Stimulated activated CD8-positive, alpha-beta memory T cell treated with anti-CD3 and anti-CD28 coated beads, Interleukin-4, amount 100 ng/mL, for 1 hour (primary cell): ENCODE measurements at places on chromosomes 2 and 18.

DNA sequence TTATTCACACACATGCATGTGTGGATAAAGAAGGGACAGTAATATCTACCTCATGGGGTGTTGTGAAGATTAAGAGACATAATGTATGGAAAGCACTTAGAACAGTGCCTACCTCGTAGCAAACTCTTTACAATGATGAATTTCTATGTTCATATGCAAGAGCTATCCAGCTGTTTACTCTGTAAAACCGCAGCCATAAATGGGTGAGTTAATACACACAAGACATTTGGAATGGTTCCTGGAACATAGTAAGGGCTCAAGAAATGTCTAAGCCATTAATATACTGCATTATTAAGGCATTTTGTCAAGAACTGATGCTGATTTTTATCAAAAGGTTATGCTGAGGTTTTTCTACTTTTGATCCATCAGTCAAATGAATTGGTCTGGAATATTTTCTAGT, 1076.2 kb downstream of the TSN start:
- DNase-seq, result no peak

DNA sequence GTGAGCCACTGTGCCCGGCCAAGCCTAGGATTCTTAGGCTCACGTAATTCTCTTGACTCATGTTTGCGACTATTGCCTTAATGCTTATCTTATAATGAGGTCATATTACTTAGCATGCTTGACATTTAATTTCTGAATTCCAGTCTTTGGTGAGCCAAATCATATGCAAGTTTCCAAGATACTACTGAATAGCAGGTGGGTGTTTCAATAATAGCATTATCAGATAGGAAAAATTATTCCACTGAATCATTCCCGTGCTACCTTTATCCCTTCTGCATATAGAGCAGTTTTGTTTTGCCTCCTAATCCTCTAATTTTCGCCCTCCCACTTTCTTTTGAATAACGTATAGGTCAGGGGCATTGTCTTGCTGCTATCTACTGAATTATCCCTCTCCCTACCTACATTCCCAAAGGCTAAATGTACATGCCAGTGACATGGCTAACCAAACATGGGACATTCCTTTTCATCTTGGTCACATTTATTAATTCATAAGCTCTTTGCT, 4.9 kb downstream of the DAW1 start:
- DNase-seq, result no peak

DNA sequence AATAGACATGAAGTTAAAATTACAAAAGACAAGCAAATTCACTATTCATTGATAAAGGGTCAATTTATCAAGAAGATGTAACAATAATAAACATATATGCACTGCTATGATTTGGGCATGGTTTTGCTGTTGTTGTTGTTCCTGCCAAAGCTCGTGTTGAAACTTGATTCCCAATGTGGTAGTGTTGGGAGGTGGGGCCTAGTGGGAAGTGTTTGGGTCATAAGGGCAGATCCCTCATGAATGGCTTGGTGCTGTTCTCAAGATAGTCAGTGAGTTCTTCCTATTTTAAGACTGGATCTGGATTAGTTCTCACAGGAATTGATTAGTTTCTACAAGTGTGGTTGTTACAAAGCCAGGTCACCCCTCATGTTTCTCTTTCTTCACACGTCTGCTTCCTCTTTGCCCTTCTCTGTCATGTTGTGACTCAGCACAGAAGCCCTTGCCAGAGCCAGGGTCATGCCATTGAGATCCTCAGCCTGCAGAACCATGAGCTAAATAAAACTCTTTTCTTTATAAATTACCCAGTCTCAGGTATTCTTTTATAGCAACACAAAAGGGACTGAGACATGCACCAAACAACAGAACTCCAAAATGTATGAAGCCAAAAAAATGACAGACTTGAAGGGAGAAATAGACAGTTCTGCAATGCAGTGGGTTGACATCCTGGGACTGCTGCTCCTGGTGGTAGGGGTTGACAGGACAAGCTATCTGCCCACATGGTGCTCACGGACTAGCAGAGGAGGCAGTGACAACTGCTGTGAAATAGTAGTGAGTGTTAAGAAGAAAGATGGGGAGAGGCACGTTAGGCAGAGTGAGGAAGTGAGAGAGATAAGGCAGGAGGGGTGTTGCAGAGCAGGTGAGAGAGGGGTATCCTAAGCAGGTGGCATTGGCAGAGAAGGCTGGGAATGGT, 18.6 kb upstream of the SKA1 start:
- no peak for DNase-seq

GRCh38 chr18:67766930-67767329, 250.4 kb upstream of the DSEL start:
- no peak for DNase-seq

- no peak for DNase-seq
Measured at GRCh38 chr2:68107475-68107874, 44.7 kb upstream of the C1D start.

DNA sequence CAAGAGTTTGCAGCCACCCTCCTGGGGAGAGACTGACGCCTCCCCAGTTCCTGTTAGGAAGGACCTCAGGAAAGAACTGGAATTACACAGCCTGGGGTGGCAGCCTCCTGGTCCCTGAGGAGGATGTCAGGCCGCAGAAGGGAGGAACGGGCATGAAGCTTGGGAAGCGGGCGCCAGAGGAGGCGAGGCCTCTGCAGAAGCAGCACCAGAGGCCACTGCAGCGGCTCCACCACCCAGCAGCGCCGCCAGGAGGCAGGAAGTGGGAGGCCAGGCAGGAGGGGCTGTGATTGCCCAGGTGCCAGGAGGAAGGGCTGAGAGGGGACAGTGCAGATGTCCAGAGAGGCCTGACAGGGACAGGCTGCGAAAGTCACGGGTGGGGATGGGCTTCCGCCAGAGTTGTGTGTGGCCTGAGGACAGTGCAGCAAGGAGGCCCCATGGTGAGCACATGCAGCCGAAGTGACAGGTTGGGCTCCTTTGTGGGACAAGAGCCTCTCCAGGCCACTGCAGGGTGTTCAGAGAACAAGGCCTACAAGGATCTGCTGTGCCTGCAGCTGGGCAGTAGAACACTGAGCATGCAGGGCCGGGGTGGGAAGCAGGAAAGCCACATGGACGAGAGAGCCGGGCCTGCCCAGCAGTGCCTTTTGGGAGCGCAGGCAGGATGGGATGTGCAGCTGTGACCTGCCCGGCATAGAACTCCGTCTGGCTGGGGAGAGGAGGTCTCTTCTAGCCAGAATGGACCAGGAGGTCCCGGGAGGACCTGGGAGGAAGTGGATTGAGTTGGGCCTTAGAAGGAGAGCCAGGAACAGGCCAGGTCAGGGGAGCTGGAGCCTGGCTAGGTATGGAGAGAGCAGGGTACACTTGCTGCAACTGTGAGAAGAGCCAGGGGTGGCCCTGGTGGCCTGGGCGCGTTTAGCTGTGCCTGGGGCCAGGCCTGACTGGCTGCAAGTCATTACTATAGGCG, 39.1 kb upstream of the ALPP start:
- no peak for DNase-seq

DNA sequence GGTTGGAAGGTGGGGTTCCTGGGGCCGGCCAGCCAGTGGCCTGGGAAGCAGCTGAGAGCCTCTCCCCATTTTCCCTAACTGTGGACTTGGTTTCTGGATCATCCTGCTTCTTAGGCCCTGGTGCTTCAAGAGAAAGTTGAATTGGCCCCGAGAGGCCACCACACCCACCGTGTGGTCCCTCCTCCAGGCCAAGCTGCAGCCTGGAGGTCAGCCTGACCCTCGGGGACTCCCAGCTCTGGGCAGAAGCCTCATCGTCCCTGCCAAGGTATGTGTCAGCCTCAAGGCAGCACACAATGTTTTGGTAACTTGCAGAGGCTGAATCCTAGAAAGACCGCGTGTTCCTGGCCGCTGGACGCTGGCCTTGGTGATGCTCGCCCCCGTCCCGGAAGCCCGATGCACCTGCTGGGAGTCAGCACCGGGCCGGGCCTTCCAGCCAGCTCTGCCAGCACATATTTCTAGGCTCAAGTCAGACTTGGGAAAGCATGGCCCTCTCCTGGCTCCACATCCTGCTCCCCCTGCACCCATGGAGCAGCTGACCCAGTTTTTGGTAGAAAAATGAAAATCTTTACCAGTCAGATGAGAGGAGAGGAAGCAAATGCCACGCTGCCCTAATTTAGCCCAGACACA, 72.6 kb downstream of the ACTR2 start:
- DNase-seq, result no peak

GRCh38 chr2:3644246-3644525, 13.8 kb upstream of the ALLC start:
- DNase-seq, result no peak

GRCh38 chr2:12547566-12548170, 169.1 kb upstream of the TRIB2 start:
- DNase-seq, result no peak
